ENCODE measurements at places on chromosomes 16 and 17.

DNA sequence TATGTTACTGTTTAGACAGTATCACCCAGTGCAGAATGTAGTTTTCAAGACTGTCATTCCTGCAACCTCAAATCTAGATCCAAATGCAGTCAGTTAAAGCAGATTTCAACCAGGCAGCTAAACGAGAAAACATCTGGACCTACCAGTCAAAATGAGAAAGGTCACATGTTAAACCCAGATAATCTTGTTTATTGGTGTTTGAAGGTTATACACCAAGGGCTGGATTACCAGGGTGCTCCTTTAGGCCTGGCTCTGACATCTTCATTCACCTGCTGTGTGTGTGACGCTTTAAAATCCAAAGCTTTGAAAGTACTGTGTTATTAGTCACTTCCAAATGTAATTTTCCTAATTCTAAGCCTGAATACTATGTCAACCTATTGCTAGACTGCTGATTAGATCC, 54.9 kb downstream of the IKZF3 start:
- DNase-seq: no peak

GRCh38 chr17:43530288-43531081, 15.7 kb downstream of the ETV4 start:
- DNase-seq: no peak

GRCh38 chr16:79347277-79347676, 253.3 kb downstream of the MAF start:
- DNase-seq: no peak

GRCh38 chr16:77974883-77975282, 47.5 kb upstream of the CLEC3A start:
- DNase-seq: no peak

GRCh38 chr17:76277300-76278267, 12.4 kb downstream of the UBALD2 start:
- no peak for DNase-seq

DNA sequence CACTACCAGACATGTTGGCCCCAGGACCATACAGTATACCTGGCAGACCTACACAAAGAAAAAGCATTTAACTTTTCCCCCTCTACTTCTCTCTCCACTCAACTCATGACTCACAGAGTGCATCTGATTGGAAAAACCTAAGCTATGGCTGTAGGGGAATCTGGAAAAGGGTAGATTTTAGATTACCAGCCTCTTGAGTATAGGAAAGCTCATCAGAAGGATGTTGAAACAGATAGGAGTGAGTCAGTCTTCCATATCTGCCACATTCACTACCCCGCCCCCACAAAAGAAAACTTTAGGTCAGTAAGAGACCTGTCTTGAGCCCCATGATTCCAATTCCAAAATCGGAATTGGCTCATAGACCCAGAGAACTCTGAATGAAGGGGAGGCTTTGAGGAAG, 12.3 kb downstream of the KRT9 start:
- DNase-seq: no peak

DNA sequence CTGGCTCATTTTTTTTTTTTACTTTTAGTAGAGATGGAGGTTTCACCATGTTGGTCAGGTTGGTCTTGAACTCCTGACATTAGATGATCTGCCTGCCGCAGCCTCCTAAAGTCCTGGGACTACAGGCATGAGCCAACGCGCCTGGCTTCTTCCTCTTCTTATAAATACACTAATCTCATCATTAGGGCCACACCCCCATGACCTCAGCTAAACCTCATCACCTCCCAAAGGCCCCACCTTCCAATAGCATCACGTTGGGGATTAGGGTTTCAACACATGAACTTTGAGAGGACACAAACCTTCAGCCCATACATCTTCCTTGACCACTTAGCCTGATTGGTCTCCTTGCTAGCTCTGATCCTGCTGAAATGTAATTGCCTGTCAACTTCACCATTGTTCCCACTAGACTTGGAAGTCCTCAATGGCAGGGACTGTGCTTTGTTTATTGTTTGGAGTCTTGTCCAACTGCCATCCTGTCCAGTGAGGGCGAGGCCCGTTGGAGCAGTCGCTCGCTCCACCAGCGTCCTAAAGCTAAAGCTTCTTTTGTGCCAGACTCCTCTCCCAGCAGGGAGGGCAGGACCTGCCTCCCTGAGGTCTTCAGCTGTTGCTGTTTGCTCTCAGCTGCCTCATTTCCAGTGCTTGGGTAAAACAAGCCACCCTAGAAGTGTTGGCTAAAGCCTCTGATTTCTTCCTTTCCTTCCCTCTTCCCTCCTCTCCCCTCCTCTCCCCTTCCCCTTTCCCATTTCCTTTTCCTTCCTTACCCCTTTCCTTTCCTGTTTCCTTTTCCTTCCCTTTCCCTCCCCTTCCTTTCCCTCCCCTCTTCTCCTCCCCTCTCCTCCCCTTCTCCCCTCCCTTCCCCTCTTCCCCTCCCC, 85.3 kb downstream of the HAPSTR1 start:
- no peak for DNase-seq

DNA sequence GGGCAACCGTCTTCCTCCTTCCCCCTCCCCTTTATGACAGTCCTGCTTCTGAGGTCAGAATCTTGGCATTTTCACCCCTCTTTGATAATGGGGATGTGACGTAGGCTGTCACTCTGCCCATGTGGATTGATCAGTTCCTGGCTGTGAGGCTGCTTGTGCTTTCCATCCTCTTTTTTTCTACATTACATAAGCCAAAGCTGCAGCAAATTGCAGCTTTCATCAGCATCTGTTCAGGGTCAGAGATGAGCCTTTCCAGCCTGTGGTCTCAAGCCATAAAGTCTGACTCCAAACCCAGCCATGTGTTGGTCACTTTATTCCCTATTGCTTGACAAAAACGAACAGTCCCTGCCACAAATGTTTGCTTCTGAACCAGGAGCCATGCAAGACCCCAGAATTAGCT, 535.1 kb downstream of the CDH11 start:
- DNase-seq: no peak

DNA sequence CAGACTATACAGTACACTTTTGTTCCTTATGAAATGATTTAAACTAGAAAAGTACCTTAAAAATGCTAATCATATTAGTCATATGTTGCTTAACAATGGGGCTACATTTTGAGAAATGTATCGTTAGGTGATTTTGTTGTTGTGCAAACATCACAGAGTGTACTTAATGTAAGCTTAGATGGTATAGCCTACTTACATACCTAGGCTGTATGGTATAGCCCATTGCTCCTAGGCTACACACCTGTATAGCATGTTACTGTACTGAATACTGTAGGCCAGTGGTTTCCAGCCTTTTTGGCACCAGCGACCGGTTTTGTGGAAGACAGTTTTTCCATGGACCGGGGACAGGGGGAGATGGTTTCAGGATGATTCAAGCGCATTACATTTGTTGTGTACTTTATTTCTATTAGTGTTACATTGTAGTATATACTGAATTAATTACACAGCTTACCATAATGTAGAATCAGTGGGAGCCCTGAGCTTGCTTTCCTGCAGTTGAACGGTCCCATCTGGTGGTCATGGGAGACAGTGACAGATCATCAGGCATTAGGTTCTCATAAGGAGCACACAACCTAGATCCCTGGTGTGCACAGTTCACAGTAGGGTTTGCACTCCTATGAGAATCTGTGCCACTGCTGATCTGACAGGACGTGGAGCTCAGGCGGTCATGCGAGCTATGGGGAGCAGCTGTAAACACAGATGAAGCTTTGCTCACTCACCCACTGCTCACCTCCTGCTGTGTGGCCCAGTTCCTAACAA, 35.0 kb upstream of the MRC2 start:
- DNase-seq: no peak

DNA sequence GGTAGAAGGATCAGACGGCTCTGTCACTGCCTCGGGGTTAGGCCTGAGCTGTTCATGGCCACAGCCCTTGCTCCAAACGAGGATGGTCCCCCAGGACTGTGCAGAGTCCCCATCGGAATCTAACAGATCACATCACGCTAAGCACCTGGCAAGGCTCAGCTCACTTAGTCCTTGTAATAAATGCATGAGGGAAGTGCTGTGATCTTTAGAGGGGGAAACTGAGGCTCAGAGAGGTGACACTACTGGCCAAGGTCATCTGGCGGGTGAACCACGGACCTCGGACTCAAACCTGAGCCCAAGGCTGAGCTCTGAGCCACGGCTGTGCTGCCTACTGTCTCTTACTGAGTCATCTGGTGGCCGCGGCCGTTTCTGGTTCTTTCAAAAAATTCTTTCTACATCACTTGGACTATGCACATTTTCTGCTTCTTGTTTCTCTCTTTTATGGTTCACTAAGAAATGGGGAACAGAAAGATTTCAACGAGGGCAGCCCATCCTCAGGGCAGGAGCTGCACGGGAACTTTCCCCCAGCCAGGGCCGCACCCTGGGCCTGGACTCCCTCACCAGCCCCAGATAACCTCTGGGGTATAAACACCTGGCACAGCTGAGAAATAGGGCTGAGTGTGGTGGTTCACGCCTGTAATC, 55.6 kb downstream of the COTL1 start:
- no peak for DNase-seq

GRCh38 chr16:2121853-2122252, 13.8 kb downstream of the PKD1 start:
- no peak for DNase-seq

DNA sequence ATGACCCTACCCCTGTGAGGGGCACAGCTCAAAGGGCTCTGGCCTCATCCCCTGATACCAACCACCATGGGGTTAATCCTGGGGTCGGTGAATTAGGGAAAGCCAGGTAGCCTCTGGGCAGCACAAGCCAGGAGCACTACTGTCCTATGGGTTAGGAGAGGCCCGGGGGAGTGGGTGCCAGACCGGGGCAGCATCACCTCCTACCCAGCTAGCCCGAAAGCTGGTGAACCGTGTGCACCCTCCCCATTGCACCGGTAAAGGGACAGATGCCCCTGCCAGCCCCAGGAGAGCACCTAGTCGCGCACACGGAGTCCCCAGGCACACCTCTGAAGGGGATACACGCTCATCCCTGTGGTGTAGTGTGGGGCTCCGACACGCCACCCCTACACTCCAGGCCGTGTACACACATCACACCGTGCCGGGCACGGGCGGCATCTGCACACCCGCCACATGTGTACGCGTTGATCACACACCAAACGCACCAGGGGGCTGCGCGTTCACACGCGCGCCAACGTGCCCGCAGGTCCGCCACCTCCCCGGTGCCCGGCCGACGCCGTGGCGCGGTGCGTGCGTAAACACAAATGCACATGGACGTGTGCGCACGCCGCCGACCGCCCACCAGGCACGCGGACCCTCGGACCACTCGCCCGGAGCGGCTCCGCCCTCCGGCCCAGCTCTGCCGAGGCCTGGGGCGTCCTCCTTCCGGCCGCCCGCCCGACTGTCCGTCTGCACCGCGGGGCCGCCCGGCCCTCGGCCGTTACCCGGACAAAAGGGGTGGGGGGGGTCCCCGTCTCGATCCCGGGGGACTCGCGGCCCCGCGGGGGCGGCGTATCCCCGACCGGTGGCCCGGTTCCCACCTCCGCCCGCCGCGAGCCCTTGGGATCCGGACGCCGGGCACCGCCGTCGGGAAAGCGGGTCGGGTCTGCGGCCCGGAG, 785 bp downstream of the UBALD1 start:
- no peak for DNase-seq

DNA sequence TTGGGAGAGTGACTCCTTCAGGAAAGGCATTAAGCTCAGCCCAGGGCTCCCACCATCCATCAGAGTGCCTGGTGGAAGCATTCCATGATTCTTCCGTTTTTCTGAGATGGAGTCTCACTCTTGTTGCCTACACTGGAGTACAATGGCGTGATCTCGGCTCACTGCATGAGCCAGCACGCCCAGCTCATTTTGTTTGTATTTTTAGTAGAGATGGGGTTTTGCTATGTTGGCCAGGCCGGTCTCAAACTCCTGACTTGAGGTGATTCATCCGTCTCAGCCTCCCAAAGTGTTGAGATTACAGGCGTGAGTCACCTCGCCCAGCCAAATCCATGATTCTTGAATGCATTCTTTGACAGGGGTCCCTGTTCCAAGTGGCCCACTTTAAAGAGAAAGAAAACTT, 23.1 kb downstream of the MIS12 start:
- no peak for DNase-seq

DNA sequence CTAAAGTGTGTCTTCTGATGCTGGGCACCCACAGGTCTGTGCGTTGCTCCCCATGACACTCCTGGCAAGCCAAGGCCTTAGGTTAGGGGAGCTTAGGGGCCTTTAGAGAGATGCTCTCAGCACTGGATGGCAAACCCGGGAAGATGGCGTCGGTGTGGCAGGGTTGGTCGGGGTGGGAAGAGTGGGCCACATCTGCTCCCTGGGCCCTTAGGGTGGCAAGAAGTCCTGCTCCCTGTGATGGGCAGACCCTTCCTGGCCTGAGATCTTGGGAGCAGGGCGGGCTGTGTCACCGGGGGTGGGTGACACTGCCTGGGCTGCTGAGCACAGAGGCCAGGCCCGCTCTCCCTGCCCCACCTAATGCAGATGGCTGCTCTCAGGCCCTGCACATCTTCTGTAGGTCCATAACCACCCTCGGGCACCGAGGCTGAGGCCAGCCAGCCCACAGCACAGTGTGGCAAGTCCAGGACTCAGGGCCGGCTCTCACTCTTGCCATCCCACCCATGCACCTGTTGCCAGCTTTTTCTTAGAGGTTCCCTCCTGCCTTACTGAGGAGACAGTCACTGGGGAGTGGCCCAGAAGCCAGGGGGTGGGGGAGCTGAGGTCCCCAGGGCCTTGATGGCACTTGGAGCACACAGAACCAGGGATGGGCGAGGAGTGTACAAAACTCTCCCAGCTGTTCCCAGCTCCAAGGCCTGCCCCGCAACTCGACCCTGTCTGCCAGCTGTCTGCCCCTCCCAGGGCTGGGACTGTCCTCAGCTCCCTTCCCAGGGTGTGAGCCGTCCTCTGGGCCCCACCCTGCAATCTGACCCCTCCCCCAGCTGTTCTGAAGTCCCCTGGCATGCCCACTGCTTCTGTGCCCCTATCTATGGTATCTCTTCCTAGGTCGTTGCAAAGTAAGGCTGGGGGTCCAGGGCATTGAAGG, 4.4 kb upstream of the MTSS2 start:
- DNase-seq: no peak

GRCh38 chr16:66292241-66292935, 74.1 kb upstream of the CDH5 start:
- DNase-seq: no peak

GRCh38 chr16:63426275-63426870, 1390.1 kb upstream of the CDH8 start:
- no peak for DNase-seq

- DNase-seq: no peak
These were observed 2.0 kb upstream of the ORAI3 start for GRCh38 chr16:30946671-30947540.

GRCh38 chr16:22099256-22099975, 7.1 kb downstream of the VWA3A start:
- DNase-seq: no peak

DNA sequence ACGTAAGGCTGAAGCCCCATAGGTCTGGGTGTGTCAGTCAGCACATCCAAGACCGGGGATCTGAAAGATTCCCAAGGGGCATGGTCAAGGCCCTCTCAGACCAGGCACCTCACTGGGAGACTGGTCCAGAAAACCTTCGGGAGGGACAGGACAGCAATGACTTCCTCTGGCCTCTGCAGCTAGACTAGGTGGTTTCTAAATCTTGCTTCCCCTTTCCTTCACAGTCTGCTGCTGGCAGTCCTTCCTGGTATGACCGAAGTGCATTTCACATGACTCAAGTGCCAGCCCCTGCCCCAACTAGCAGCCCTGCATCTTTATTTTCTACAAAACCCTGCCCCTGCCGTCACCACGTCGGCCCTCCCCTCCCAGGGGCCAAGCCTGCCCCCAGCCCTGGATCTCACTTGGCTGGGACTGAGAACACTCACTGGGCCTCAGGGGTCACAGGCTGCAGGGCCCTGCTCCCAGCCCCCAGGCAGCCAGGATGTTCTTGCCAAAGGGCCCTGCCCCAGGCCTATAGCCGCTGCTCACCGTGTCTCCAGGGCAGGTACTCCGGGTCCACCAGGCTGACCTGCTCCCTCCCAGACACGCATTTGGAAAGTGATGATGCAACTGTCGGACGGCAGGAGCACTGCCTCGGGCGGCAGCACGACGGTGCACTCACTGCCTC, 18.3 kb downstream of the POLR3K start:
- DNase-seq: no peak

Measured in stimulated activated CD8-positive, alpha-beta memory T cell treated with anti-CD3 and anti-CD28 coated beads, Interleukin-7, amount 100 ng/mL, for 1 hour (primary cell).